ENCODE measurements at places on chromosomes 5 and 9.

- DNase-seq: peak; percentile 36
These were observed 223.0 kb upstream of the DMRT1 start for GRCh38 chr9:618478-618877.

- DNase-seq: no peak
These were observed 47.4 kb upstream of the GLDC start for GRCh38 chr9:6692881-6693361.

DNA sequence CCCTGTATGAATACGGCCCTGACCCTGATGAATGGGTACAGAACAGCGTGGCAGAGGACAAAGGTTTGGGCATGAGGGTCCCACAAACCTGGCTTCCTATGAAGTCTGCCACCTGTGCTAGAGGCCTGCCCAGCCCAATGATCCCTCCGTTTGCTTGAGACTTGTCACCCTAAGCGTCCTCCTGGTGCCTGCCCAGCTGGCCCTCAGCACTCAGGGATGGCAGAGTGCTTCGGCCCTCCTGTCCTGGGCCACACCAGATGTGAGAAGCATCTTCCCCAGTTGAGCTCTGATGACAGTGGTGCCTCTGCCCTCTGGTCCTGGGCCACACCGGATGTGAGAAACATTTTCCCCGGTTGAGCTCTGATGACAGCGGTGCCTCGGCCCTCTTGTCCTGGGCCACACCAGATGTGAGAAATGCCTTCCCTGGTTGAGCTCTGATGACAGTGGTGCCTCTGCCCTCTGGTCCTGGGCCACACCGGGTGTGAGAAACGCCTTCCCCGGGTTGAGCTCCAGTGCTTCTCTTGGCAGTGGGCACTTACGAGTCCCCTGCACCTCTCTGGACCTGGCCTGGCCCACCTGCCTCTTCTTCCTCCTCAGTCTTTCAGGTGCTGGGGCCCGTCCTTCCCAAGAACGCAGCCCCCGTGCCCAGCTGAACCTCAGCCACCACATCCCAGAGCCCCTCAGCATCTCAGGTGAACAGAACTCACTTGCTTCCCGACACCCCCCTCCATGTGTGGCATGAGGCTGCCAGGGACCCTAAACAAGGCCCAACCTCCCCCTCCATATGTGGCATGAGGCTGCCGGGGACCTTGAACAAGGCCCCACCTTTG lies 253.1 kb upstream of the IRX1 start:
- DNase-seq: no peak

DNA sequence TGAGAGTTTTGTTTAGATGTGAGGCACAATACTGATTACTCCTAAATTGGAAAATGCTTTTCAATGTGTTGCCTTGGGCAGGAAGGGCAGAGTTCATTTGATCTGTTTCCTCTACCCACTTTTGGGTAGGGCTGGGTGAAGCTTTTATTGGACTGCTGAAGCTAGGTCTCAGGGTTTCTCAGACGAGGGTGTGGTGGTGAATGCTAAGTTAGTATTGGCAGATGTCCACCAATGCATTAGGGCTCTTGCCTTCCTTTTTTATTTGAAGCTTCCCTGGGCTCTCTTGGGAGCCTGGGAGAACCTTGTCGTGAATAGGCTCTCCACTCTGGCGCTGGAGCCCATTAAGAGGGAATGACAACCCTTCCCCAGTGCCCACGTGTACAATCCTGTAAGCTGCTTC lies 23.1 kb downstream of the SPTAN1 start:
- no peak for DNase-seq

DNA sequence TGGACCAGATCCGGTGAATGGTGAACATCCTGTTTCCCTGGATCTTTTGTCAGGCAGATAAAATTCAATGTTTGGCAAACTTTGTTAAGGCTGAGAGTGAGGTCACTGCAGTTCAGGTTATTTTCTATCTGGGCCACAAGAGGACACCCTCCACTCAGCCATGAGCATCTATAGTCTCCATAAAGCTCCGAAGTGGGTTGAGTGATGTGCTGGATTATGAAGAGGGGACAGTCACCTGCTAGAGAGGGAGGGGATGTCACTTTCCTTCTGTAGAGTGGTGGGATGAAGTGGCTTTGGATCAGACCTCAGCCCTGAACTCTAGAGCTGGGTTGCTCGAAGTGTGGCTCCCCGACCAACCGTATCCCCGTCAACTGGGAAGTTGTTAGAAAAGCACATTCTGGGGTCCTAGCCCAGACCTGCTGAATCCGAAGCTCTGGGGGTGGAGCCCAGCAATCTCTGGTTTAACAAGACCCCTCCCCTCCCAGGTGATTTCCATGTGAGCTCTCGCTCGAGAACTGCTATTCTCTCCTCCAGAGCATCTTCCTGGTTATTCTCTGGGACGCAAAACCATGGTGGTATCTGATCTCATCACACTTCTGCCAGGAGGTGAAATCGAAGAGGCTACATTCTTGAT lies 31.8 kb upstream of the FGF1 start:
- peak; percentile 47 for DNase-seq

Data from amniotic stem cell (primary cell).